Stimulated activated CD4-positive, alpha-beta T cell treated with anti-CD3 and anti-CD28 coated beads, Interleukin-12 subunit alpha, Interleukin-12 subunit beta, amount 100 ng/mL, for 48 hours (primary cell): ENCODE measurements at places on chromosomes 6 and 20.

- no peak for DNase-seq
Measured at GRCh38 chr6:1486387-1486786, 97.0 kb downstream of the FOXF2 start.

- DNase-seq: no peak
Measured at GRCh38 chr20:19767070-19767469, 9.0 kb downstream of the RIN2 start.

DNA sequence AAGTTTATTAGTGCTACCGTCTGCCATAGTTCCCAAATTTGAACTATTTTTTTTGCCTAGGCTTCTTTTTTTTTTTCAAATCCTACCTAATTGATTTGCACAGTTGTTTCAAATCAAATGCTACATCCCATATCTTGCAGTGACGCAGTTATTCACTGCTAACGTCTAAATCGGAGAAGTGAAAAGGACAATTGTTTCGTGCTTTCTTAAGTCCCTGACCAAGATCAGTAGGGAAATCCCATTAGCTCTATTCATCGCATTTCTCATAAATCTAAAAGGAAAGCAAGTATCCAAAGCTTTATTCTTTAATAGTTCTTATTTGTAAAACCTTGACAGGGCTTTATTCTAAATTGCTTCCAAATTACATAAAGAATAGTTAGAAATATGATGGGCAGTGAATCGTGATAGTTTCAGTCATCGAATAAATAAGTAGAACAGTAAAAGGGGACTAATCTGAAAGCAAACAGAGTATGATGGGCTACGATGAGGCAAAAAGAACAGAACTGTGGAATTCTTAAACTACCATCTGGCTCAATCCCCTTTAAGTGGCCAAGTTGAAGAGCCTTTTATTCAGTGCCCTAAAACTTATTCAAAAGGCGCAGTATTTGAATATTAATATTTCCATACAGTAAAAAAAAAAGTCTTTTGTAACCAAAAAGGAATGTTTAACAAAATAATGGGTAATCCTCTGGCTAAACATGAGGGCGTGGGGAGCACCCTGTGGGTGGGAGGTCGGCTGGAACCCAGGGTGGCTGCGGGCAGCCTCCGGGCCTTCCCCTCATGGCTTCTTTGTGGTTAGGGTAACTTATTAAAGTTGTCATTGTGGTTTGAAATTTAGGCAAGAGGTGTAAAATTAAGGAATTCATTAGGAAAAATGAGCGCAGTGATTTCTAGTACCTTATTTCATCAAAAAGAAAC is 3.0 kb upstream of the ARID1B start:
- DNase-seq: no peak

DNA sequence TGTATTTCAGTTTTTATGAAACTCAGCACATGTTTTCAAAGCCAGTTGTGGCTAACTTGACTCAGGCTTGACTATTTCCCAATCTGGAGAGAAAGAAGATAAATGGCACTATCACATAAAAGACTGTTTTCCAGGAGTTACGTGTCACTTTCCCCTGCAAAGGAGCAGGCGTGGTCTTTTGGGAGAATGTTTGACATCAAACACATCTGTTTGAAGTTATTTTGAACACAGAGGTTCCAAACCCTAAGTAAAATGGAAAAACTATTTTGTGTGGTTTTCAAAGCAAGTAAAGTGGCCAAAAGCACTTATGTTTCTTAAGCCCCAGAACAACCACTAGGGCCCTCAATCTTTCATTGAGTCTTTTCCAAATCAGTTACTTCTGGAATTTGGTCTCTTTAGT is 89.7 kb downstream of the FOXF2 start:
- no peak for DNase-seq

GRCh38 chr6:139567095-139567494 is 192.6 kb upstream of the CITED2 start:
- no peak for DNase-seq

- DNase-seq: no peak
Measured at GRCh38 chr6:20943040-20943627, 408.9 kb downstream of the CDKAL1 start.

- no peak for DNase-seq
Measured at GRCh38 chr20:41621421-41621820, 3.2 kb upstream of the CHD6 start.

DNA sequence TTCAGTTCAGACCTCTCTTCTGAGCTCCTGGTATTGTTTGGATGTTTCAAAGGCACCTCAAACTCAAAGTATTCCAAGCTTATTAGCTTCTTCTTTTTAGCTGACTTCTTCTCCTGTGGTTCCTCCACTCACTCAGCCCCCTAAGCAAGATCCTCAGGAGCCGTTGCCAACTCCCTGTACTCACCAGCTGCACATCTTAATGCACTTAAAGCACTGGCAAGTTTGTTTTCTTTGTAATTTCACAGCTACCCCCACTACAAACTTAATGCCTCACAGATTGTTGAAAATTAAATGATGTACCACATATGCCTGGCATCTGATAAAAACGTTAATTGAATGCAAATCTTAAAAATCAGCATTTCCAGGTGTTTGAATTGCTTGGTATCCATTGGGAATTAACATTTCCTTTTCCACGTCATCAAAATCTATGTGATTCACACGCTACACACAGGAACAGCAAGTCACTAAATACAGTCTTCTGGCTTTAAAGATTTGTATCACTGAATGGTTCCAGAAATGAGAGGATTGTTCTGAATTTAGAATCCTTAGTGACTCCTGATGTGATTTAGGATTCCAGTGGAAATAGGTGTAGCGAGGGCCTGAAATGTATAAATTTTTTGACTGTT is 24.5 kb downstream of the CALHM6 start:
- DNase-seq: no peak

- DNase-seq: no peak
Measured at GRCh38 chr20:19223640-19224039, 11.2 kb downstream of the SLC24A3 start.

GRCh38 chr6:115750946-115751345 is 309.7 kb downstream of the FRK start:
- no peak for DNase-seq
